ENCODE measurements at places on chromosomes 2 and 18. TPM values are rescaled to one million over a fixed set of nuclear protein-coding genes. Genes with fewer than 3 reads are reported as not detected.

The GCG gene
- total RNA-seq: 0.31 TPM

The ALLC gene
- not detected for total RNA-seq

The ANKRD62 gene
- not detected for total RNA-seq

The CLIP4 gene
- total RNA-seq: 27.7 TPM

The NT5DC4 gene
- not detected for total RNA-seq

The NEU2 gene
- not detected for total RNA-seq

The AKAIN1 gene
- total RNA-seq: not detected

The CERKL gene
- not detected for total RNA-seq

The CCBE1 gene
- 1.8 TPM for total RNA-seq

The DQX1 gene
- not detected for total RNA-seq

The SLC19A3 gene
- 0.56 TPM for total RNA-seq

The IL1RL1 gene
- total RNA-seq: not detected

The TMEM127 gene
- total RNA-seq: 52.5 TPM

The SRD5A2 gene
- total RNA-seq: not detected

The WBP1 gene
- total RNA-seq: 62.4 TPM

The KYNU gene
- total RNA-seq: not detected

The DCDC2C gene
- total RNA-seq: not detected

The ALPG gene
- total RNA-seq: not detected

The ABCB11 gene
- total RNA-seq: not detected

The EMILIN1 gene
- total RNA-seq: 235 TPM

The IL36G gene
- total RNA-seq: not detected

The NEUROD1 gene
- not detected for total RNA-seq

The POTEI gene
- total RNA-seq: 0.07 TPM

The PLEKHH2 gene
- 4.9 TPM for total RNA-seq

The PID1 gene
- 1.8 TPM for total RNA-seq

The DTNB gene
- 8.7 TPM for total RNA-seq

The LBX2 gene
- total RNA-seq: 2.3 TPM

The CYS1 gene
- total RNA-seq: 7.0 TPM

The SERPINB3 gene
- total RNA-seq: not detected

The SH2D6 gene
- total RNA-seq: not detected

The OTOF gene
- not detected for total RNA-seq

The CWC22 gene
- 19.0 TPM for total RNA-seq

The ARL5A gene
- 58.2 TPM for total RNA-seq

The ASNSD1 gene
- 39.5 TPM for total RNA-seq

The AP1S3 gene
- 5.5 TPM for total RNA-seq

The CFC1 gene
- total RNA-seq: not detected

The SOX11 gene
- 31.6 TPM for total RNA-seq

The ANKRD30BL gene
- not detected for total RNA-seq

The GYPC gene
- 46.4 TPM for total RNA-seq

The CCDC141 gene
- not detected for total RNA-seq

The ELOA2 gene
- not detected for total RNA-seq

The ZEB2 gene
- 95.4 TPM for total RNA-seq

The C1GALT1C1L gene
- total RNA-seq: not detected

The ARHGAP28 gene
- total RNA-seq: 17.9 TPM
